ENCODE measurements at places on chromosomes 3 and 15.

DNA sequence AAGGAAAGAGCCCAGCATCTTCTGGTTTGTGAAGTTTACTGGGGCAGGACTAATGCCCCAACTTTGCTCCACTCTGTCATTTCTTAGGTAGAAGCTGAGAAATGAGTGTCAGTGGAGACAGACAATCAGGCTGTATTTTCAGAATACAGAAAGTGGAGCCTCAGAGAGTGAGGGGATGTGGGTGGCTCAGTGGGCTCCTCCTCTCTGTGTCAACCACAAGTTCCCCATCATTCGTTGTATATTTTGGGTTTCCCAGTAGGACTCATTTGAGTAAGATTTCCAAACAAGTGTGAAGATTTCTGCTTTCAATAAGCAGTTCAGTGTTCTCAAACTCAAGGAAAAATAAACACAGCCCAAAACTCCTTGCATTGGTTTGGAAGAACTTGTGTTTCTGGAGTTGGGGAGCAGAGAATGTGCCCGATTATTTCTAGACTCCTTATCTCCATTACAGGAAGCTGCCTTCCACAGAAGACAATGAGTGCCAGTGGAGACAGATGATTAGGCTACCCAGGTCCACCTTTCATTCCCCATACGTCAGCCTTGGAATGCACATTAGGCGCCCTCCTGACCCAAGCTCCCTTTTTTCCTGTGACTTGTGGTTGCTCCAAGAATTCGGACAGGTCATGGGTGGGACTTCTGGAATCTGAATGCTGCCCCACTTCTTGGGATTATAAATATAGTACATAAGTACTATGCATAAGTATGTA, 792.1 kb upstream of the LMCD1 start:
- DNase-seq = no peak

GRCh38 chr3:33071181-33071580, 25.8 kb downstream of the GLB1 start:
- no peak for DNase-seq

DNA sequence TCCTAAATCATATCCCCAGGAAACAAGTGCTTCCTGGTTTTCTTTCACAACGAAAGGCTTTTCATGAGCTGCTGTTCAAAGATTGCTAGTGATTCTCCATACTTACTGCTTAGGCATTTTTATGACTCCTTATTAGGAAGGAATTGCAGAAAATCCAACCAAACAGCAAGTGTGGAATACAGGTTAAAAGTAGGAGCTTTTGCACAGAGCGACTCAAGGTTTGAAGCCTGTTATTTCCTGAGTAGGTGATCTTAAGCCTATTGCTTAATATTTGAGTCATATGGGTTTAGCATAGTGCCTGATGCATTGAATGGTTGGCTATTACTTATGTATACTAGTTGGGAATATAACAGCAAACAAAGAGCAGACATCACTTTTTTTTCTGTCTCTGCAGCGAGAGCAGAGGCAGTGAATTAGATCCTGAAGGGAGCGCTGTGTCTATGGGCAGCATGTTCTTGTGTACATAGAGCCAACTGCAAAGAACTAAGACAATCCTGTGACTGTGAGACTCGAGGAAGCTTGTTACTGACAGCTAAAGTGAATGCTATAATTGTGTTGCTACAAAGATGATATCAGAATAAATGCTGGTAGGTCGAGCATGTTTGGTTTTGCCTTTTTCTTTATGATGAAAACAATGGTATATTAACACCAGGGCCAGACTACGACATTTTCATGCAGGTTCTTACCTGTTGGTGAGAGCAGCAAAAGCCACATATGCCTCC, 6.3 kb downstream of the TM4SF1 start:
- DNase-seq = peak; percentile 41

DNA sequence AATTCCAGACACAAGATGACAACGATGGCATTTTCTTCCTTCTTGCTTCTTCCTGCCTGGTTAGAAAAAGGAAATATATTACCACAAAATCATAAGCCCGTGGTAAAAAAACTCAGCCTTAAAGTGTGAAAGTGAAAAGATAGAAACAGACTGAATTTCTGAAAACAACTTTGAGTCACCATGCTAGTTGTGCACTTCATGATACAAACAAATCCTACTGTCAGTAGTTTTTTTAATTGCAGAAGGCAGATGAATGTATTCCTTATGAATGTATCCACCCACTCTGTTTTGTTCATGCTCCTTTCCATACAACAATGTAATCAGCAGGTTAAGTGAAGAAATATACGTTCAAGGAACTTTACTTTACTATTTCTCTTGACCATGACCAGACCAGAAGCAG, 1144.7 kb downstream of the OTOL1 start:
- no peak for DNase-seq

GRCh38 chr15:48352474-48353072, 21.3 kb downstream of the DUT start:
- peak; percentile 73 for DNase-seq

DNA sequence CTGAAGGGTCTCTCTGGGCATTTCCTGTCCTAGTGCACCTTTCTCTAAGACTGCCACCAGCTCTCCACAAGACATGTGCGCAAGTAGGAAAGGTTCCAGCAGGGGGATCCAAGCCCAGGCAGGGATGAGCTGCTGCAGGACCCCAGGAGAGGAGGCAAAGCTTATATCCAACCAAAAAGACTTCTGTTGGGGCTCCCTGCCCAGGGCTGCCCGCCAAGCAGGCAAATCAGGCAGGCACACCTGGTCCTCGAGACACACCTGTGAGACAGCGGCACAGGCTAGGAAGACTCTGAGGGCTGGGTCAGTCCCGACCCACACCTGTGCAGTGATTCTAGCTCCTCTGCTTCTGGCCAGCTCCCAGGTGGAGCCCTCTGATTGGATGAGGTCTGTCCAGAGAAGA, 80.6 kb downstream of the MYLK start:
- no peak for DNase-seq

GRCh38 chr15:49863431-49864224, 242.8 kb downstream of the DTWD1 start:
- no peak for DNase-seq

DNA sequence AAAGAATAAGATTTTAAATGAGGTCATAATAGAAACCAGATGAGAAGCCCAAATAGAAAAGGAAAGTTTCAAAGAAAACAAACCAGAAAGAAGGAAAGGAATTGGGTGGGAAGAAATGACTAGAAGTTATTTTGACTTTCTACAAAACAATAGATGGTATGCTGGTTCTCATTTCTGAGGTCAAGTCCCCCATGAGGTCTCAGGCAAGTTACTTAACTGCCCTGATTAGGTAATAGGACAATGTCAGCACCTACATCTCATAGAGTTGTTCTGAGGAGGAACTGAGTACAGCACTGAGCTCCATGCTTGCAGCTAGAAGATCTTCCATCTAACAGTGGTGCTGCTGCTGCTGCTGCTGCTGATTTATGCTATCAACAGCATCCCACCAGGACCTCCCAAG, 185.9 kb downstream of the ERC2 start:
- no peak for DNase-seq

GRCh38 chr3:155744626-155745324, at the start of gene PLCH1:
TSS of gene PLCH1 (minus strand) at chr3:155745071. CDS start at chr3:155704224, 40,847 bp downstream.
- DNase-seq = peak; percentile 77

DNA sequence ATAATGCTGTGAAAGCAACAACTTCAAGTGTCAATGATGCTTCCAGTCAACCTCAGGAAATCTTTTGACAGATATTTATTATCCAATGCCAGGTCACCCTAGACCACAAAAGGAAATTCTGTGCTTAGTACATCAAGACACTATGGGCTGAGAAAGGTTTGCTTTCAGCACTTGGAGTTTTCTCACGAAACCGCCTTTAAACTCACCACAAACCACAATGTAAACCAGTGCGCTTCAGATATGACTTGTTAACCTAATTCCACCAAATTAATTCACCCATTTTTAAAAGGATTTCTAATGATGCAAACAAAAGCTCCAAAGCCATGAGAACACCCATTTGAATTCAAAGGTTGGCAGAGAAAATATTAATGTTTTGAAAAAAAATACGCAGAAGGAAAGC, 292.9 kb upstream of the NR2F2 start:
- no peak for DNase-seq

DNA sequence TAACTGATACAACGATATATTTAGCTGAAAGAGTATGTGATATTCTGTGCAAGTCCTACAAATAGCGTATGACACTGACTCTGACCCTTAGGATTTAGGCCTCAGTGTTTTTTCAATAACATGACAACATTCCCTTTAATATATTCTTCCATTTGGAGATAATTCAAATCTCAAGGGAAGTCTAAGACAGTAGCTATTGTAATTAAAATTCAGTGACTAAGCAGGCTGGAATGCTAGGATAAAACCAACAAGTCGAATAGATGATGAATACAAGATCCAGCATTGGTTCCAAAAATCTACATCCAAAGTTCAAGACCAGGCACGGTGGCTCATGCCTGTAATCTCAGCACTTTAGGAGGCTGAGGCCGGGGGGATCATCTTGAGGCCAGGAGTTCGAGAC, 56.2 kb downstream of the QTRT2 start:
- no peak for DNase-seq

- no peak for DNase-seq
Observed at GRCh38 chr3:112133626-112134334, 732 bp upstream of the GCSAM start.

DNA sequence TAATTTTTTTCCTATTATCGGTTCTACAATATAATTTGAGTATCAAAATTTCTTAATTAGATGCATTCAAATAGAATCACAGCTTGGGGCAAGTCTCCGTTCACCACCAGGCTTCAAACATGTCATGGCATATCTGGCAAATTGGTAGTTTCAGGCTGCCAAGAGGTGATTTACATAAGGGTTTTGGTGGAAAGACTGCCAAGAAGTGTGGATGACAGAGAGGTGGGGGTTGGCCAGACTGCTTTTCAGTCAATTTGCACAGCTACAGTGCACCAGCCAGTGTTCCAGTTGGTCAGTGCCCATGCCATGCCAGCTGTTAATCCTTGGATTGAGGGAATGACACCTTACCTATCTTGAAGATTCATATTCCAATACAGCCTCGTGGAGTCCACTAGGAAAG, 8.4 kb upstream of the GSK3B start:
- peak; percentile 41 for DNase-seq

Measured in Ammon's horn (tissue), 1 donor.